ENCODE measurements at places on chromosomes 4 and X.

DNA sequence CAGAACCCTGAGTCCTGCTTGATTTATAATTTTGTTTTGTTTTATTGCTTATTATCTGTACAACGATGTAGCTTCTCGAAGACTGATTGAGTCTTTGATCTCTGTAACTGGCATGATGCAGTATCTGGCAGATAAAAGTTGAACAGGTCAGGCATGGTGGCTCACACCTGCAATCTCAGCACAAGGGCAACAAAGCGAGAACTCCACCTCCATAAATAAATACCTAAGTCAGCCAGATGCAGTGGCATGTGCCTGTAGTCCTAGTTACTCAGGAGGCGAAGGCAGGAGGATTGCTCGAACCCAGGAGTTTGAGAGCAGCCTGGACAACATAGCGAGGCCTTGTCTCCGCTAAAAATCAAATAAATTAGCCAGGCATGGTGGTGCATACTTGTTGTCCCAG is 15.7 kb upstream of the WDR19 start:
- DNase-seq = no peak

DNA sequence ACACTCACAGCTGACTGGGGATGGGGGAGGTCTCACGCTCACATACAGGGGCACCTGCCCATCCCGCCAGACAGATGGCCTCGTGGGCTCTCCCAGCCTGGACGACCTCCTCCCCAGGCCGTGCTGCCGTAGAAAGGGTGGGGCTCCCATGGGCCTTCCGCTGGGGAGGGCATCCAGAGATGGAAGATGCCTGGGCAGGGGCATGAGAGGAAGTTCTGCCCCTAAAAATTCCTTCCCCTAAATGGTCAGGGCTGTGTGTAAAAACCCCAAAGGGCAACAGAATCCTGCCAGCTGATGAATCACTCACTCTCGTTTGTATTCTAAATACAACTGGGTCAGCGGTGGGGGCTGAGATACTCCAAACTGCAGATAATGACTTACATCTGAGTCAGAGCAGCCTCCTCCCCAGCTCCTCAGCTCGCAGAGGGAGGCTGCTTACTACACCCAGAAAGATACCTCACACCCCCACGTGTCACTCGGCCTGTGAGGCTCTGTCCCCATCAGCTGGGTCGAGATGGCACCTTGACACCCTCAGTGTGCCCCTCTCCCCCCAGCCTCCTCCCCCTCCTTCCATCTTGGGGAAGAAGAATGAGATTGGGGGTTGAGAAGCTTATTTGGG is 10.1 kb downstream of the WDR1 start:
- DNase-seq = peak; percentile 97

- no peak for DNase-seq
Measured at GRCh38 chr4:172011196-172011595, 198.0 kb downstream of the GALNTL6 start.

GRCh38 chr4:1983846-1984405 is 24.8 kb downstream of the NELFA start:
- no peak for DNase-seq

DNA sequence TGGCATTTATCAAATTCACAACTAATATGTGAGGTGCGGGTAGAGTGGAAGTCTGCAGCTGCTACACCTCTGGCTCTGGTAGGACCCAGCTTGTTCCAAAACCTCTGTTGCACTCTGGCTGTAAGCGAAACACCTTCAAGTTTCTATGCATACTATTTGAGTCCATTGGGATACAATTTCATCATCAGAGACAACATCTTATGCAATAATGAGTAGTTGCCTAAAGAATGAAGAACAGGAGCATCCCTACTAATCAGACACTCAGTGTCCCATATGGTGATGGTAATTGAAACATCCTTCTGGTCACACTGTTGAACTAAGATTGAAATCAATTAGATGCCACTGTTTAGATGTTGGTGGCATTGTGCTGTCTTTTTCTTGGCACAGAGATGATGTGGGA is 178.4 kb downstream of the MGST2 start:
- peak; percentile 62 for DNase-seq

Data from fibroblast of mammary gland (primary cell).